NCI-H1105 (cell line): ENCODE measurements at places on chromosomes 1 and 21.

- peak; percentile 24 for DNase-seq
Measured at GRCh38 chr1:219387211-219387610, 213.5 kb downstream of the LYPLAL1 start.

DNA sequence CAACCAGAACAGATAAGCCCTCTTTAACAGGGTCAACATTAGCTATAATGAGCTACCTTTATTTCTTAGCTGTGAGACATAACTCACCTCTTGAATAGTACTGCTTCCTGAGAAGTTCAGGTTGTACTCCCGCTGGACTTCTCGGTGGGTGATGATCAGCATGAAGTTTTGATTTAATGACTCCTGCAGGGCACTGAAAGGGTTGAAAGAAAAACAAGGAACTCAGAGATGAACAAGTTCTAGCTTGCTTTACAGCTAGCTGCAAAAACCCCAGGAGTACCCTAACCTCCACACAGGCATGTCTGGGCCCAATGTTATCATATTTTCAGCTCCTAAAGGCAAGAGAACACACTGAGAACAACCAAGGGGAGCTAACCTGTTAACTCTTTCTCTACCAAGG lies 254.4 kb downstream of the FAF1 start:
- peak; percentile 54 for DNase-seq

- no peak for DNase-seq
Measured at GRCh38 chr1:26705788-26706311, 10.0 kb downstream of the ARID1A start.

- no peak for DNase-seq
Measured at GRCh38 chr1:17791055-17791390, 35.9 kb downstream of the ACTL8 start.

GRCh38 chr1:175192630-175193526 lies at the start of gene KIAA0040:
KIAA0040 (minus strand) TSS chr1:175192776; CDS start chr1:175161013, 31,763 bp downstream.
- DNase-seq: peak; percentile 15
